ENCODE measurements at places on chromosomes 3 and 15.

- no peak for DNase-seq
Measured at GRCh38 chr15:63181648-63182047, 7.8 kb upstream of the RAB8B start.

DNA sequence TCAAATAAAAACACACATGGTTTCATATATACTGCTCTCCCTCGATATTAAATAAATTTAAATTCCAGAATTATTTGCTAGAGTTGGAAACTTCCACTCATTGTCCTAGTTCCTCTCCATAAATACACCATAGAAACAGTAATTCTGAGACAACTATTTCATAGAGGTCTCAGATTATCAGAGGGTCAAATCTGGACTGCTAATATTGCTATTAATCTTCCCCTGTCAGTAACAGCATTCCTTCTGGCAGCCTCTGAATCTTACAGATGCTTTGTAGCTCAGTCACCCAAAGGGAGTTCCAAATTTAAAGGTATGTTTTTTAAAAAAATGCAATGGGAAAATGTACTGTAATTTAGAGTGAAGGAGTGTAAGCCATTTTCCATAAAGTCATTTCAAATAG is 428.8 kb downstream of the PYDC2 start:
- DNase-seq: no peak

GRCh38 chr3:184110316-184110725 is 13.5 kb downstream of the HTR3E start:
- DNase-seq: no peak

DNA sequence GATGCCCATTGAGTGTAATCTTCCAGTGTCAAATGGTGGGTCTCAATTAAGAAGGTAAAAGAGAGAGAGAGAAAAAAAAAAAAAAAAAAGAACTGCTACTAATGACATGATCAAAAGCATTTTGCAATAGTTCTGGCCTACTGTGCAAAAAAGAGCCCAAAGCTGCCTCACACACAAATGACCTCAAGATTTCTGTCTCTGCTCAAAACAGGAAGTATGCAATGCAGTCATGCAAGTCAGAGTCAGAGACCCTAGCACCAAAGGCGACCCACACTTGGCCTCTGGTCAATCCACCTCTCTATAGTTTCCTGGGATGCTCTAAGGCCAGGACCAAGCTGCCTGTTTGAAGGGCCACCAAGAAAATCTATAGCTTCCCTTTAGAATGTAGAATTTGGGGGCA is 323.5 kb downstream of the VPS13C start:
- DNase-seq: no peak

GRCh38 chr3:148758303-148758884 is 60.7 kb downstream of the AGTR1 start:
- DNase-seq: no peak

GRCh38 chr15:25787855-25788520 is 75.1 kb downstream of the ATP10A start:
- no peak for DNase-seq

DNA sequence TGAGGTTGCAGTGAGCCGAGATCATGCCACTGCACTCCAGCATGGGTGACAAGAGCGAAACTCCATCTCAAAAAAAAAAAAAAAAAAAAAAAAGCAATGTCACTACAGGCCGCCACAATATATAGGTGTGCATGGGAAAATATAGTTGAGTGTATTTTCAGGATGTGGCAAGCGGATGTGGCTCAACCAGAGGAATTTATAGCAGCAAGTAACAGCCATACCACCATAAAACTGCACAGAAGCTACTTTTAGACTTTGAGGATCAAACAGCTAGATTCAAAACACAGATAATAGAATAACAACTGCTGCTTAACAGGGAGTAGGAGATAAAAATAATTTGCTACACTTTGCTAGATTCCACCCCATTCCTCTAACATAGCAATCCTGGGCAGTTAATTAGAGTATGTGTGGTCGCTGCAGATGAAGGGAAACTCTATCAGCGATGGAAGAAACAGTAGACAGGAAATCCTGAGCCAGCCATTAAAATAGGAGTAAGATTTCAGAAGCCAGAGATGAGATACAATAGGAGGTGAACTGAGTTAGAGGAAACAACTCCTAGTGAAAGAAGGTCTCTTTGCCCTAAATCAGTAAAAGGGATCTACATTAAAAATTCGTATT is 318.7 kb upstream of the STT3B start:
- DNase-seq: no peak
